WERI-Rb-1 (cell line): ENCODE measurements at places on chromosomes 7 and 10.

DNA sequence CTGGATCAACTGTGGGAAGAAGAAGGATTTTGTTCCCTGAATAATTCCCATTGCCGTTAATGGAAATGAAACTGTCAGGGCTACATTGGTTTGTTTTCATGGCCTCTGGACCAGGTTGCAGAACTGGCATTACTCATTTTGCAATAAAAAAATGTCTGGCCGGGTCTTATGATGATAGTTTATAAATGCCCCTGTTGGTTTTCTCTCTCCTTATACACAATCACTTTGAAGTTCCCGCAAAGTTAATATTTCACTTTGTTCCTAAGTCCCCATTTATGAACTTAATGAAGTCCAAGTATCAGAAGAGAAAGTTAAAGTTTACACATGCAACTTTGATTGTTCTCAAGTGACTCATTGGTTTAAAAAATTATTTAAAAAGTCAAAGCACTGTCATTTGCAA lies 150.7 kb upstream of the PRR15 start:
- DNase-seq, result no peak

GRCh38 chr10:132385721-132386418 lies 11.1 kb upstream of the PWWP2B start:
- no peak for DNase-seq

- no peak for DNase-seq
These were observed 99.0 kb downstream of the AOAH start for GRCh38 chr7:36625247-36625646.

GRCh38 chr7:79692015-79692414 lies 238.5 kb upstream of the MAGI2 start:
- DNase-seq, result no peak

- DNase-seq, result no peak
These were observed 8.6 kb downstream of the ALOX5 start for GRCh38 chr10:45382591-45382990.

DNA sequence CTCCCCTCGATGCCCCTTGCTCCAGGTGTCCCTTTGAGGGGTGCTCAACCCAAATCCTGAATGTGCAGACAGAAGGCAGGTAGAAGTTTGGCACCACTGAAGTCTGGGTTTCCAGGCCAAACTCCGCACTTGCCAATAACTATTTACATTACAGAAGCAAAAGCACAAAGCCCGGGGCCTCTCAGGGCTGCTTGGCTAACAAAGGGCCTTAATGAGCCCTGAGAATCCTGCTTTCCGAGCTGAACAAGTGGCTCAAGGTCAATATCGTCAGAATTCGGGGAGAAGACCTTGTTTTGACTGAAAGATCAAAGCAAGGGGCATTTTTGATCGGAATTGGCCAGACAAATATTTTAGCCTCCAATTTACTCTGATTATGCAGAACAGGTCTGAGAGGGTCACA lies 189.9 kb downstream of the HERPUD2 start:
- DNase-seq, result no peak

DNA sequence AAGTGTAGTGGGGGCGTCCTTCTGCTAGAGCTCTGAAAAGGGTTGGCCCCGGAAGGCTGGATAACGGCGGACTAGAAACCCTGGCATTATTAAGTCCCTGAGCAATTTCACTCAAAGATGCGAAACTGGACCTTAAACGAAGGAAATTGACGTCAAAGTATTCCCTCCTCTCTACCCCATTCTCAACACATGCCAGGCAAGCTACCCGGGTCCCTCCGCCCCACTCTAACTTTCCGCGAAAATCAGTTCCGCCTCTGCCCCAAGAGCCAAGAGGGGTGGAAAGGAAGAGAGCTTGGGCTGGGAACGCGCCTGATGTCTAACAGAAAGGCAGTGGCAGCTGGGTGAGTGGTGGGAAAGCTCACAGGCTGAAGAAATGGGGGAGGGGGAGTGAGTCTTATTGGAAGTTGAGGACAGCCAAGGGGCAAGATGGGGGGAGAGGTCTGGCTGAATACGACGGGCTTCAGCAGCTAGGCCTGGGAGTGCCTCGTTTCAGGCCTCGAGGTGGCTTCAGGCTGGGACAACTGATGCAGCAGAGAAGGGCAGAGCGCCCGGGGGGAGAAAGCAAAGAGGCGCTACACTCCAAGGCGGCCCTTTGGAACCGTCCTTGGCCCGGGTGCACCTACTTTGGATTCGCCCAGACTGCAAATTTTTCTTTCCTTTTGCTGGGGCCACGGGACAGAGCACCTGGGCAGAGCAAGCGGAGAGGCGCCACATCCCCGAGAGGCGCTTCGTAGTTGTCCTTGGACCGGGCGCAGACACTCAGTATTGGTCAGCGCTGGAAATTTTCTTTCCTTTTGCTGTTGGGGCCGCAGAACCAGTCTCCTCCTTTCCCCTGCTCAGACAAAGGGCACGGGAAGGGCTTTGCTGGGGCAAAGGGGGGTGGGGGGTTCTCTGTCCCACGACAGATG lies 2.0 kb upstream of the FEZF1 start:
- peak; percentile 28 for DNase-seq

GRCh38 chr10:4174197-4174596 lies 389.2 kb upstream of the KLF6 start:
- peak; percentile 32 for DNase-seq

DNA sequence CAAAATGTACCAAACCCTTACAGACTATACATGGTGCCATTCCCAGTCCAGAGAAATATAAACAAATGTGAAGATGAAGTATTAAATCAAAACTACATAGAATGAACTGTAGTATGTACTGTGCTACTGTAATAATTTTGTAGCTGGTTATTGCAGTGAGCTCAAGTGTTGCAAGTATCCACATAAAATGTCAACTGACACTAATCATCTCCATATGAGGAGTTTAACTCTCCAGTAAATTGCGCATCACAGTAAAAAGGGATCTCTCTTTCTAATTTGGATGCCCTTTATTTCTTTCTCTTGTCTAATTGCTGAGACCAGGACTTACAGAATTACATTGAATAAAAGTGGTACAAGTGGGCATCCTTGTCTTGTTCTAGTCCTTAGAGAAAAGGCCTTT lies 165.5 kb downstream of the CPED1 start:
- no peak for DNase-seq

DNA sequence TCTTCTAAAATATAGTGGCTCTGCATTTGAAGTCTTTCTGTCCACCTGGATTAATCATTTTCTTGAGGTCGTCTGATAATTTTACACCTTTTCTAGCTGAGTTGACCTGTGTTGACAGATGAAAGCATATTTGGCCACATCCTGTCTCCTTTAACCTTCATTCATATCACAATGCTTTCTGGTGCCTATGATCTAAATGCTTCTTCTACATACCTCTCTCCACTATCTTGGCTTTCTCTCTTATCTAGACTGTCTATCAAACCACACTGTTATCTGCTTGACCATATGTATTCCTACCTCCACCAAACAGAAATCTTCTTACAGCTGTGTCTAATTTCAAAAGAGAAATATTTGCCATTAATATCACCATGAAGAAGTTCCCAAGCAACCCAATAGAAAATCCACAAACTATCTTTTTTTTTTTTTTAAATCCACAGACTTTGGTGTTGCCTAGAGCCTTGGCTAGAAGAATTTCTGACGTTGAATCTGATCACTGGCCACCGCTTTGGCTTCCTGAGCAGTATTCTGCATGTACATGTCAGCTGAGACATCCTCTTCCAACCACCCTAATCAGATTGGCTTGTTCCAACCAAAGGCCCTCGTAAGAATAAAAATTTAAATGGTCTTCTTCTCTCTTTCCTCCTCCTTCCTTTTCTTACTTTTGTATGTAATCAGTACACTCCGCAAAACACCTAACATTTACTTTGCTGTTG lies 66.3 kb upstream of the SP4 start:
- DNase-seq, result no peak

DNA sequence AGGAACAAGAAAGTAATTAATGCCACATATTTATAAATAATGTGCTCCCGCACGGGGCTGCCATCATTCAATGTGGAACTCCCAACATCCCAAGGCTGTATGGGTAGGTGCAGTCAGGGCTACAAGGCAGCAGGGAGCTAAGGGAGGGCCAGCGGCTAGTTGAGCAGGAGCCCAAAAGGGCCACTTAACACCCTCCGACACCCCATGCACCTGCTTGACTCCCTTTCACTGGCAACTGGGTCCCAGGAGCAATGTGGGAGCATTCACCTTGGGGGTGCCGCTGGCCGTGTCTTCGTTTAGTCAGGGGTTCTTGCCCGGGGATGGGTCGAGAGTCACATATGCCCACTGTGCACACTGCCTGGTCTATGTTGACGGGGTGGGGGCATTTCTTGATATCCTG lies 27.9 kb downstream of the SCART1 start:
- no peak for DNase-seq

- no peak for DNase-seq
These were observed 1.7 kb downstream of the IGF2BP3 start for GRCh38 chr7:23468526-23469149.

DNA sequence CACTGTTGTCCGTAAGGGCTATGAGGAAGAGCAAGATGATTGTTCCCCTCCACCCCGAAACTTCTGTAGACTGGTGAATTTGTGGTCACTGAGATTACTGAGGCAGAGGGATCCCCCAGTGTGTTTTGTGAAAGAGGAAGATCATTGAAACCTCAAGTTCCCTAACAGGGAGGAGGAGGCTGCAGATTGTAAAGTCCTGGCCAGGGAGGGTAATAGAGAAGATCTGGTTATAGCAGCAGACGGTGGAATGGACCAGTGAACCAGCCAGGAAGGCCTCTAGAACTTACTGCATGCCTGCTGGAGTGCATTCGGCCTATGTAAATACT lies 31.1 kb downstream of the LMTK2 start:
- DNase-seq, result no peak

DNA sequence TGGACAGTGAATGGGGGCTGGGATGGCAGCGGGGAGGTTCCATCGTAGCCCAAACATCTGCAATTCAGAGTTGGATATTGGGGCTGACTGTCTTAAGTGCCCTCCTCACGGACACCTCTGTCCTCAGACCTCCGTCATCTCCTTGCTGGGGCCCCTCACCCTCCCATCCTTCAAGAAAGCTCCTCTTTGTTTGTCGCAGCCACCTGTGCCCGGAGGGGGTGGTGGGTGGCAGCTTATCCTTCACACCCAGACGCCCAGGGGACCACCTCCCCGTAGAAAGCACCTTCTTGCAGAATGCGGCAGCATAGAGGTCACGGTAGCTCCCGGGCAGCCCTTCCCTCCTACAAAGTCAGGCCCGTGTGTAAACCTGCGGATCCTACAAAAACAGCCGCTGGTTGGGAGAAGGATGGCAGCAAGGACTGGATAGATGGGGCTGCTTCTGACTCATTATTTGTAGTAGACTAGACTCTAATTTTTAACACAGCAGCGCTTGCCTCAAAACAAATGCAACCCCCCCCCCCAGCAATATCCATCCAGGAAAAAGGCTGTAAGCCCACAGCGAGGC lies 1.3 kb upstream of the PTPRN2 start:
- no peak for DNase-seq

DNA sequence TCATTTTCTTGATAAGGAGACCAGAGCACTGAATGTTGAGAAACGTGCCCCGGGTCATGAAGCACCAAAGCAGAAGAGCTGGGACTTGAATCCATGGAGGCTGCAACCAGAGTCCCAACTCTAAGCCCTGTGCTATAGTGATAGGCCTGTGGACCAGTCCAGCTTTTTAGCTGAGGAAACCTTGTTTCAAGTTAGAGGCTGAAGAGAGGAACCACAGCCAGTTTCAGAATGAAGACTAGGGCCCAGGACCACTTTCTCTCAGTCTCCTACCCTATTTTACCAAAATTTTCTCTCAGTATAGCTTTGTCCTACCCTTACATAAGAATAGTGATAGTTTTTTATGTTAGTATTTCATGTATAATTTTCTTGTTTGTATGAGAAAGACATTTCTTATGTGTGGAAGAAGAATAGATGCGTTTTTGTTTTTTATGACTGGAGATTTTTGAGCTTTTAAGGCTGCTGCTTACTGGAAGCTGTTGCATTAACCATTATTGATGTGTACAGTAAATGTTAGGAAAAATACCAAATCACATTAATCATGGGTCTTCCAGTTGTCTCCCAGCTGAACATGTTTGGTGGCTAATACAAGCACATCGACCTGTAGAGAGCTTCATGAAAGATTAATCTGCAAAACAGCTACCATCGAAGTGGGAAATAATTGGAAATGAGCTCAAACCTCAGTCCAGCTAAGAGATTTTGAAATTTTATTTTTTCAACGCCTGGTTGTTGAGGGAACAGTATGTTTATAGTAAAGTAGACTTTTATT lies 45.0 kb upstream of the CSTF2T start:
- no peak for DNase-seq

DNA sequence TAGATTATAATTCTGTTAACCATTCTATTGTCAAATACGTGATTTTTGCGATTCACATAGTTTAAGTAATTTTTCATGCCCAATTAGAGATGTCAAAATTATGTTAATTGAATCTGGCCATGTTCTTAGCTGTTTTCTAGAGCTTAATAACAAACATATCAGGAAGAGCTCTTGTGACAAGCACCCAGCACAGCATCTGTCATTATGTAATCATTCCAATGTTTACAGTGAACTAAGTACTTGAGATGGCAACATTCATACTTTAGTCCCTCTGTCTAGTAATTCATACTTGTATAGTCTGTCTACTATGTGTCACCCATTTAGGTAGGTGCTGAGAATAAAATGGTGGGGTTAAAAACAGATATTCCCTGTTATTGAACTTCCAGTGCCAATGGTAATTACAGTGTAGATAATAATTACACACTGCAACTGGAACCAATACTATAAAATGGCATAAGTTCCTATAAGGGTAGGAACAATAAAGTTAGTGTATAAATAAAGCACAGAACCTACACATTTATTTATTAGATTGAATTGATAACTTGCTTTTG lies 55.2 kb downstream of the ZEB1 start:
- DNase-seq, result no peak

DNA sequence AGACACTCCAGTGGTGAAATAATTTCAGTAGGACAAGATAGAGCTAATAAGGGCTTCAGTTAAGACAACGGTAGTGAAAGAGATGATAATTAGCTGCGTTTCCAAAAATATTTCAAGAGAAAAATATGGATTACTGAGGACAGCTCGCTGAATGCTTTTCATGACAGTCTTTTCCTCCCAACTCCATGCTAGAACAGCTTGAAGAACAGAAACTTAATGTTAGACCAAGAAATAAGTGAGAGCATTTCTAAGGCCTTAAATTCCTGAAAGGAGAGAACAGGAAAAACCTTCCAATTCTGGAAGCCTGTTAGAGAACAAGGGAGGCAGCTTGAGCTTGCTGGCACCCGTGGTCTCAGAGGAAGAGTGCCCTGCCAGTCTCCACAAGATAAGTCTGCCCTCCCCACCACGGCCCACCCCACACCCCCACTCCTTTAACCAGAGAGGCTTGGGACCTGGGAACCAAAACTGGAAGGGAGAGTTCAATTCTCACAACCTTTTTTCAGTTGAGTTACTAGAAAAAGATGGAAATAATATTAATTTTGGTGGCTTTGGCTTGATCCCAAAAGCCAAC lies 1148.0 kb upstream of the CELF2 start:
- DNase-seq, result no peak

DNA sequence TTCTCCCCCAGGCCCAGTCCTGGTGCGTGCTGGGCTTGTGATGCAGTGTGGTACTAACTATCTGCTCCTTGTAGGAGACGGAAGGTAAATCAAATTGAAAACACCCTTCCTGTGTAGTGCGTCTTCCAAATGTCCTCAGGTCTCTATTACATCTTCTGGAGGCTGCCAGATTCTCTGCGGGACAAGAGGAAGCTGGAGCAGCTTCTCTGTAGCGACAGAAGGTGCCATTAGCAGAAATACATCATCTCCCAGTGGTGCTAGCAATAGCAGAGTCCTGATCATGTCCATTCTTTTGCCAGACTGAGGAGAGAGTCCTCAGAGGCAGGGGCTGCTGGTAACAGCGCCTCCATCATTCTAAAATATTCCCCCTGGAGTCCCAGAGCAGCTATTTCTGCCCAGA lies 675.2 kb downstream of the LRMDA start:
- DNase-seq, result no peak
